NAMALWA (cell line): ENCODE measurements at places on chromosomes 7 and 10.
A peak's percentile ranks its signal among the peaks of the same experiment; 100 is the strongest.

GRCh38 chr10:70497120-70497545 lies 18.6 kb downstream of the PALD1 start:
- DNase-seq = no peak

DNA sequence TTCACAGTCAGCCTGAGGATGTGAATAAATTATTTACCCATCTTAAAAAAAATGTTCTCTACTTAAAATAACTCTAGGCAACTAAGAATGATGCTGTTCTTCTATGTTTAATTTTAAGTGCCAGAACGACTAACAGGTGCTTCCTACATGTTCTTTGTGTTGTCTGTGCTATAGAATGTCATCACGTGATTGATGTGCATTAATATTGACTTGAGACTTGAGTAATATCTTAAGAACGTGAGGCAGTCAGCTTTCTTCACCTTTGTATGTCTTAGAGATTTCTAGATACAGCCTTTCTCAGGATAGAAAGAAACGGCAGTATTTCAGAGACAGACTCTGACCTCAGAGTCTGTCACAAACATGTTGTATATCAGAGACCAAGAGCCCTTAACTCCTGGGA lies 274.6 kb downstream of the KCND2 start:
- no peak for DNase-seq

GRCh38 chr7:33262476-33262875 lies 133.1 kb downstream of the BBS9 start:
- no peak for DNase-seq

- DNase-seq = no peak
Observed at GRCh38 chr7:11331128-11332102, 357.7 kb downstream of the PHF14 start.

DNA sequence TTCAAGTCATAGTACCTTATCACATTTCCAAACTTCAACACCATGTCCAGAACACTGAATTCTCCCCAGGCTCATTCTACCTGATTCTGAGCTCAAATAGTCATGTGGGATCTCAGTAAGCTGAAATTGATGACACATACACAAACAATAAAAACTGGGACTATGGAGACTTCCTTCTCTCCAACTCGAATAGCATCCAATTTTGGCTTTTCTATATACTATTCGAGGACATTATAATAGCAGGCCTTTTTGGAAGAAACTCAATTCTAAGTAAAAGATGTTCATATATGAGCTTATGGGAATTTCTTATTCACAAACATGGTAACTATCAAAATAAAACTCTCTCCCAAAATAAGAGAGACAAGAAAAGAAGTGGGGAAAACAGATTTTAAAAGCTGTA lies 551 bp upstream of the TAS2R40 start:
- DNase-seq = no peak

- DNase-seq = no peak
Observed at GRCh38 chr7:48295296-48295971, 124.2 kb downstream of the ABCA13 start.

GRCh38 chr7:3194501-3195141 lies 106.4 kb upstream of the SDK1 start:
- DNase-seq = peak; percentile 25

DNA sequence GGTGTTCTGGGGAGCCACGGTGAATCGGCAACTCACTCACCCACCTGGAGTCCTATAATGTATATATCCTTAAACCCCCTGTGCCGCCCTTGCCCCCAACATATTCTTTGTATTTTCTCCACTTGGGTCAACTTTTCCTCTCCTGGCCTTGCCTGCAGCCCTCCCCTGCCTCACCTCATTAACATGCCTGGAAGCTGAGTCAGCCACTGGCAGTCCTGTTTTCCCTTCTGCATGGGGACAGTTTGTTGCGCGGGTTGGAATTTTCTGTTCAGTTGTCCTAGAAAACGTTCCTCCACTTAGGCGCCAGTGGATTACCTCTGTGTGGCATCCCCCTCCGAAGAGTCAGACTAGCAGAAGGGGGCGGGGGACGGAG lies 97.4 kb downstream of the C10orf105 start:
- no peak for DNase-seq

GRCh38 chr7:74683799-74684198 lies 26.3 kb downstream of the GTF2I start:
- DNase-seq = no peak

DNA sequence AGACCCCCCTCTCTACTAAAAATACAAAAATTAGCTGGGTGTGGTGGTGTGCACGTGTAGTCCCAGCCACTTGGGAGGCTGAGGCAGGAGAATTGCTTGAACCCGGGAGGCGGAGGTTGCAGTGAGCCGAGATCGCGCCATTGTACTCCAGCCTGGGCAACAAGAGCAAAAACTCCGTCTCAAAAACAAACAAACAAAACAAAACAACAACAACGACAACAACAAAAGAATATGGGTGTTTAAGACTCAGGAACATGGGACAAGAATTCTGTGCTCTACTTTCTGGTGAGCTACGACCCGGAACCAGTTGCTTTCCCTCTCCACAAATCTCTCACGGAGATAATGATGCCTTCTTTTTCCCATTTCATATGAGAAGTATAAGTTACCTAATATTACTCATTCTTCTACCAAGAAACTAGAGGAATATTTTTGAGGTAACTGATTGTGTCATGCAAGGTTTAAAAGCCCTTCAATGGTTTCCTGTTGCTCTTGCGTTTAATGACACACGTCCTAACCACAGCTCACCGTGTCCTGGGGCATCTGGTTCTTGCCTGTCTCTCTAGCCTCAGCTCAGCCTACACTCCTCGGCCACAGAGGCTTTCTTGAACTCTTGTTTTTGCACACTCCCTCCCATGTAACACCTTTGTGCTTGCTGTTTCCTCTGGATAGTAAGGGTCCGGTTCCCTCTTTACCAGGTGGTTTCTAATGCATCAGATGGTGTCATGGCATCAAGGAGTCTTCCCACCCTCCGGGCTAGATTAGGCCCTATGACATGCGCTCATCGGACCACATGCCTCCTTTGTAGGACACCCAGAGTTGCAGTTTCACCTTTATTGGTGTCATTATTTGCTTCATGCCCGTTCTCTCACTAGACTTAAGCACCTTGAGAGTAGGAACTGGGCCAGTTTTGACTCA lies 67.5 kb downstream of the PFKFB3 start:
- no peak for DNase-seq

DNA sequence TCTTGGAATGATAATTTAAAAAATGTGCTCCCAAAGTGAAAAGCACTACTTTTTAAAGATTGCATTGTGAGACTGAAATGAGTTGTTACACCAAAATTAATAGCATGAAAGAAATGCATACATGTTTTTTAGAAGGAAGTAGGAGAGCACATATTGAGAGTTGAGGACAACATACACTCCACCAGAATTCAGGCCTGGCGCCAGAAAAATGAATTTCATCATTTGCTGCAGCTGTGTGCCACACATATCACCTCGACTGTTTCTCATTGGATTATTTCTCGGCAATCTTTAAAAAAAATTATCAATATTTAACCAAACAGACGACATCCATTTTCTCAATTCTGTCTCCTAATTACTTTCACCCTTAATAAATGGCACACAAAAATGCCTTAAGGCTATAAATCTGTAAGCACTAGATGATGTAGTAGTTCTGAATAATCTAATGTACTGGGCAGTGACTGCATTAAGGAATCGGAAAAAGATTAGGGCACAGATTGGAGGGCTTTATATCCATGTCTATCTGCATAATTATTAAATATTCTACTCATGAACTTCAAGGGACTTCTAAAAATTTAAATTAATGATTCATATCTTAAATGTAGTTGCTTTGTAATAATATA lies 590.4 kb downstream of the NXPH1 start:
- no peak for DNase-seq

DNA sequence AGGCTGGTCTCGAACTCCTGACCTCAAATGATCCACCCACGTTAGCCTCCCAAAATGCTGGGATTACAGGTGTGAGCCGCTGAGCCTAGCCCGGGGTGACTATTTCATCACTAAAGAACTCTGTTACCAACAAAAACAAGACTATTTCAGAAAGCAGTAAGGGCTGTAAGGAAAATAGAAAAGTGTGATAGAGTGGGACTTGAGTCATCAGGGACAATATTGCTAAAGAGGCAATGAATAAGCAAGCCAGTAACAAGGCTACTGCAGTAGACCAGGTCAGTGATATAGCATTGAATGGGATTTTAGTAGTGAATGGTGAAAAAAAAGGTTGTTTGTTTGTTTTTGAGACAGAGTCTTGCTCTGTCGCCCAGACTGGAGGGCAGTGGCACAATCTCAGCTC lies 51.7 kb downstream of the SVOPL start:
- DNase-seq = no peak
